NCI-H748 treated with DMSO at 0.1 percent for 48 hours (cell line): ENCODE measurements at places on chromosomes 13 and 19.

DNA sequence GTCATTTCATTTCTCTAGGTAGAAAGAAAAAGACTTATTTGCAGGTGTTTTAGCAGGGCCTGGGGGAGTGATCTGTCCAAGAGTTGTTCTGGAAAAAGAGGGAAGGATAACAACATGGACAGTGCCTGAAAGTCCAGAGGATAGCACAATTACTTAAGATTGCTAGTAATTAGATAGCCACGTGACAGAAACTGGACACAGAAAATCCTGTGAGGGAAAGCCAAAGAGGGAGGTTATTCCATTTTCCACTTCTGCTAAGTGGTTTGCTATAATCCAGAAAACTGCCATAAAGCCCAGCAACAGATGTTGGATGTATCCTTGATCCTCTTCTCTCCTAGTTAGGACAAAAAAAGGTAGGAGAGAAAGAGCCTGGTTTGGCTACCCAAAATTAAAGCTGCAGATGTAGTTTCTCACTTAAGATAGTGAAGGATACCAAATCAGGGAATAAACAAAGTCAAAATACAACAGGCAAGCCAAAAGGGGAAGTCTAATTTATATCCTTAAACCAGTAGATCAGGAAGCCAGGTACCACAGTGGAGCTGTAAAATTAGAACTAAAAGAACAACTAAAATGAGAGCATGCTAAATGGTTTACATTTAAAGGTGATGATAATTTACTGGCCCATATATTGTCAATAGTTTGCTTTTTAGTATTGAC lies 140.2 kb downstream of the VWA8 start:
- DNase-seq: no peak

DNA sequence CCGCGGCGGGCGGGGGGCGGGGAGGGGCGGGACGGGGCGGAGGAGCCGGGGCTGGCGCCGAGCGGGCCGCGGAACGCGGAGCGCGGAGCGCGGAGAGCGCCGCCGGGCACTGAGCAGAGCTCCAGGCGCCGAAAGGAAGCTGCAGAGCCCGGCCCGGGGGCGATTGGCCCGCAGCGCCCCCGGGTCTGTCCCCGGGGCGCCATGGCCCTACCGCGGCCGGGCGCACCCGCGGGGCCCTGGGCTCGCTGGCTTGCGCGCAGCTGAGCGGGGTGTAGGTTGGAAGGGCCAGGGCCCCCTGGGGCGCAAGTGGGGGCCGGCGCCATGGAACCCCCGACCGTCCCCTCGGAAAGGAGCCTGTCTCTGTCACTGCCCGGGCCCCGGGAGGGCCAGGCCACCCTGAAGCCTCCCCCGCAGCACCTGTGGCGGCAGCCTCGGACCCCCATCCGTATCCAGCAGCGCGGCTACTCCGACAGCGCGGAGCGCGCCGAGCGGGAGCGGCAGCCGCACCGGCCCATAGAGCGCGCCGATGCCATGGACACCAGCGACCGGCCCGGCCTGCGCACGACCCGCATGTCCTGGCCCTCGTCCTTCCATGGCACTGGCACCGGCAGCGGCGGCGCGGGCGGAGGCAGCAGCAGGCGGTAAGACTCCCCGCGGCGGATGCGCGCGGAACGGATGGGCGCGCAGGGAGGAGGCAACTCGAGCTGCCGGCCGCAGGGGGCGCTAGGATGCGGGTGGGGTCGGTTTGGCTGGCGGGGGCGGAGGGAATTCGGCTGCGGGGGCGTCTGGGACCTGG lies at the start of gene PDE4A:
PDE4A (plus strand) TSS at position 95 of the 796 bp plus-strand sequence; CDS start at position 322, 227 bp downstream.
- DNase-seq: no peak

- DNase-seq: no peak
Measured at GRCh38 chr19:10000171-10000826, 10.0 kb downstream of the COL5A3 start.

GRCh38 chr13:38415233-38415632 lies 65.6 kb downstream of the UFM1 start:
- no peak for DNase-seq

GRCh38 chr13:97125810-97126738 lies 96.1 kb upstream of the MBNL2 start:
- no peak for DNase-seq

GRCh38 chr13:51347099-51347498 lies 7.6 kb downstream of the SERPINE3 start:
- DNase-seq: no peak
